ENCODE measurements at places on chromosomes 4 and X. TPM values are rescaled to one million over a fixed set of nuclear protein-coding genes. Genes with fewer than 3 reads are reported as not detected.
A peak's percentile ranks its signal among the peaks of the same experiment; 100 is the strongest.

The USP17L28 gene
- total RNA-seq, result not detected

GRCh38 chrX:119579414-119579813, 5.1 kb downstream of the UBE2A start:
- H3K27me3 ChIP-seq, result no peaks in the 10 kb centered on the region
- no peaks in the 10 kb centered on the region for H3K4me1 ChIP-seq
- no peak overlapping the region for H3K4me3 ChIP-seq
- no peak for DNase-seq
- H3K36me3 ChIP-seq, result peaks cover 3% of the 10 kb centered on the region

DNA sequence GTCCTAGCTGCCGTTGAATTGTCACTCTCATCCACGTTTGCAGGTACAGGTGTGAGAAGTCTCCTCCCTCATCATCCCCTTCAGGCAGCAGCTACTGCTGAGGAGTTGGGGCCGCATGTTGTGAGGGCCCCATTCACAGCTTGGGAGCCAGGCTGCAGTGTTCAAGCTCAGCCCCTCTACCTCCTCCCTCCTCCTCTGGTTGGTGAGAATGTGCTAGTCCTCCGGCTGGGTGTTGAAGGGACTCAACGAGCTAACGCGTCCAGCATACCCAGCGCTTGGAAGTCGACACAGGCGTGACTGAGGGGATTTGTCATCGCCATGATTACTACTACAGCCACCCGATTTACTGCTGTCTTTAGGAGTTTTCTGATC, 82.0 kb upstream of the PSAPL1 start:
- no peaks in the 10 kb centered on the region for H3K4me1 ChIP-seq
- H3K27ac ChIP-seq, result no peak overlapping the region
- no peak for DNase-seq
- no peak overlapping the region for H3K4me3 ChIP-seq

The FMR1NB gene
- total RNA-seq, result not detected

GRCh38 chrX:97806946-97807345, 923.2 kb downstream of the RPA4 start:
- H3K4me1 ChIP-seq, result no peaks in the 10 kb centered on the region
- no peak for DNase-seq
- H3K27ac ChIP-seq, result no peak overlapping the region
- no peaks in the 10 kb centered on the region for H3K36me3 ChIP-seq

DNA sequence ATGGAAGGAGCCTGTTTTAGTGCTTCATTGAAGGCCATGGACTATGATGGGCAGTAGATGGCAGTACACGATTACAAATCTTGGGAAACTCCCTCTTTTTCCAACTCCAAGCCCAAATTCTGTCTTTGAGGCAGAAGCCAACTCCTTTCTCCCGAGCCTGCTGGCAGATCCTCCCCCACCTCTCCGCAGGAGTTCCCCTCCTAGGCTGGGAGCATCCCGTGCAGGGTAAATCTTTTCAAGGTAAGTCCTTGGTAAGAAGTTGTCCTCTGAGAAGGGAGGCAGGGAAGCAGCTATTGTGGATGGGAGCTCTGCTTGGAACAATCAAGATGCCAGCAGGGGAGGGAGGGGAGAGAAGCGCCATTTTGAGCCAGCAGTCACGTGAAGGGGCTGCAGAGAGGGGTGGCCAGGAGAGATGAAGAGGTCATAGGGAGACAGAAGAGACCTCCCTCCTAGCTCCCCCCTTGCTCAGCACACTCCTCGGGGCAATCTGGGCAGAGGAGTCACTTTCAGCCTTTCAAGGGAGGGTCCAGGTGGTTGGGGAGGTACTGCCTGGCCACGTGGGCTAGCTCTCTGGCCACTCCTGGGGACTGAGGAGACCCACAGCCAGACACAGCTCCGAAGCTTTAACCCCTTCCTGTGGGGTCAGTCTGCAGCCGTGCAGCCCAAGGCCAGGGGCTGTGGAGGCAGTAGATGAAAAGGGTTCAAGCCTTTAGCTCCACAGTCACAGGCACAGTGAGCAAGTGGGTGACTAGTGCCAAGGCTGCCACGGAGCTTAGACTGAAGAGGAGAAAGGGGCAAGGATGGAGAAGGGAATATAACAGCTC, 9.6 kb downstream of the CC2D2A start:
- H3K36me3 ChIP-seq, result peaks cover 23% of the 10 kb centered on the region
- DNase-seq, result peak; percentile 88
- H3K27me3 ChIP-seq, result no peaks in the 10 kb centered on the region

- H3K36me3 ChIP-seq, result no peaks in the 10 kb centered on the region
- no peaks in the 10 kb centered on the region for H3K27me3 ChIP-seq
- DNase-seq, result no peak
- H3K4me1 ChIP-seq, result no peaks in the 10 kb centered on the region
- H3K27ac ChIP-seq, result no peak overlapping the region
- H3K4me3 ChIP-seq, result no peak overlapping the region
Observed at GRCh38 chrX:122094611-122095010, 1047.2 kb downstream of the GLUD2 start.

DNA sequence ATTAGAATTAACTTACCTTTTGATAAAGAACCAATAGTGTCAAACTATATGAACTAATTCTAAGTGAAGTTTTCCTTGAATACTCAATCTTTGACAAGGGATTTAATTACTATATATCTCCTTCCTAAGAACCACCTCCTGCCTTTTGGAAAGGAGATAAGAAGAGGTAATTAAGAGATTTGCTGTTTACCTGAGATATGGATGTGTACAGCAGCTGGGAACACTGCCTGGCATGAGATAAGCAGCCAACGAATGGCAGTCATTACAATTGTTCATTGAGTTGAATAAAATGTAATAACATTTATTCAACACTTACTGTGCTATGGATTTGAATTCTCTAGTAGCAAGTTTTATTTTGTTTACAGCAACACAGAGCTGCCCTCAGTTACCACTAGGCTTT, 407.1 kb downstream of the SPOCK3 start:
- H3K27me3 ChIP-seq, result no peaks in the 10 kb centered on the region
- H3K4me1 ChIP-seq, result no peaks in the 10 kb centered on the region
- no peak for DNase-seq
- H3K4me3 ChIP-seq, result no peak overlapping the region
- H3K36me3 ChIP-seq, result no peaks in the 10 kb centered on the region
- no peak overlapping the region for H3K27ac ChIP-seq

DNA sequence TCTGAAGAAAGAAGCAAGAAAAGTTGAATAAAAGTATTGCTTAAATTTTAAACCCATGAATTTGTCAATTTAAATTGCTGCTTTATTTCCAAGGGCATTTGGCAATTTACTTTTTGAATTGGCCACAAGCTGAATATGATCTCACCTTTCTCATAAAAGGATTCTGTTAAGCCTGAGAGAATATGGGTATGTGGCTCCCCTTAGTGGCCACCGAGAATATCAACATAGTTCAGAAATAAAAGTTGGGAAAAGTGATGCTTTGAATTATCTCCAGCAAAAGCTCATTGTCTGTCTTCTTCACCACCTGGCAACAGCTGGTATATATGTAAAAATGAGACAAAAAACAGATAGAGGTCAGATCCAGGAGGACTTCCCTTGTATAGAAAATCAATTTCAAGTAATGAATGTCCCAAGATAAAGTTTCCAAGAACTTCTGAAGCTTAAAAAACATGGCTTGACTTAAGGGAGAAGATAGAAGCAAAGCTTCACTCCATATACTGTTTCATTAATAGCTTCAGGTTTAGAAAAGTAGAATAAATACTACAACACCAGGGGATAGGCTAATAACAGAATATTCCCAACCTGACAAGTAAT, 290.7 kb upstream of the FAM241A start:
- H3K27me3 ChIP-seq, result peaks cover 9% of the 10 kb centered on the region
- H3K4me1 ChIP-seq, result no peaks in the 10 kb centered on the region
- DNase-seq, result no peak
- no peak overlapping the region for H3K27ac ChIP-seq
- H3K36me3 ChIP-seq, result no peaks in the 10 kb centered on the region

The PSMD10 gene
- total RNA-seq, result 80.1 TPM

The FOXR2 gene
- total RNA-seq, result not detected

DNA sequence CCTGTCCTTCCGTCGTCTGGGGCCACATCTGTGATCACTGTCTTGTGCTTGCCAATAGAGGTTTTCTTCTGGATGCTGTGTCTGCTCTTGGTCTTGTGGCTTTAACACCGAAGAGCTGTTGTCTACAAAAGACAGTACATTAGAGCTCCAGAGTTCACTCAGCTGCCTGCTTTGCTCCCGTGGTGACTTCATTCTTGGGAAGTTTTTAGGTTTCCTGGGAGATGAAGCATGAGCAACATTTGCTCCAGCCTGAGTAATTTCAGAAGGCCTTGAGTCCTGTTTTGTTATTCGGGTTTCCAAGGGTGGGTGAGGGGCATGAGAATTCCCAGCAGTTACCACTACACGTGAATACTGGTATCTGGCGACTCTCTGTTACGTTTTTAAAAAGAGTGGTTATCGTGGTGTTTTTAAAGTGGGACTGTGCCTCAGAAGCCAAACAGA, 189.2 kb downstream of the SHROOM3 start:
- no peaks in the 10 kb centered on the region for H3K36me3 ChIP-seq
- H3K27ac ChIP-seq, result peak overlapping the region; percentile 94
- no peak for DNase-seq
- H3K4me3 ChIP-seq, result no peak overlapping the region
- H3K27me3 ChIP-seq, result no peaks in the 10 kb centered on the region

DNA sequence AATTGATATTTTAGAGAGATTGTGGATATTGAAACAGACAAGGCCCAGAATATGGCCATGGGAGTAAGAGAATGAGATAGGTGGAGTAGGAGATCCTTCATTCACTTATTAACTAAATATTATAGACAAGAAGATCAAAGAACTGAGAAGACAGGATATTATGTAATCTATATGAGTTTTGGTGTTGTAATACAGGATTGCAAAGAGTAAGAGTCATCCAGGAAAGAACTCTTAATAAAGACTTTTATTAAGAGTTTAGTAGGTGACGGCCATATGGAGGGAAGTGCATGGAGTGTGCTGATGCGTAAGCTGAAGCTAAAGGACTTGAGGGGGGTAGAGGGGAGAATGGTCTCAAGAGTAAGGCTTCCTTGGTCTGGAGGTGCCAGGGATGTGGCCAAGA, 153.7 kb downstream of the VEGFC start:
- no peaks in the 10 kb centered on the region for H3K36me3 ChIP-seq
- DNase-seq, result no peak
- H3K4me1 ChIP-seq, result no peaks in the 10 kb centered on the region

DNA sequence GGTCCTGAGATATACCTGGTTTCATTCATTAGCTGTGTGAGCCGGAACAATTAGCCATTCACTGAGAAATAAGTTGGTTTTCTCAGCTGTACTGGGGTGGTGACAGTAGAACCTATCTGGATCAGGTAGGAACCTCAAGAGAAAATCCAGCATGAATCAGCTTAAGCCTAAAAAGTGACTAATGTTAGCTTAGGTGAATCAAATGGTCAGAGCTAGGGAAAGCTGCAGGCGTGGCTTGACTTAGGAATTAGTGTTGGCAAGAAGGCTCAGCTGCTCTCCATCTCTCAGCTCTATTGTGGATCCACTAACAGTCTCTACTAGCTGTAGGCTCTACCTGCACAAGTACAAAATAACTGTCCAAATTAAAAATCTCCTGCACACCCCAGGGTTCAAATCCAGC, 1025.5 kb downstream of the RAB28 start:
- H3K4me1 ChIP-seq, result no peaks in the 10 kb centered on the region
- H3K27ac ChIP-seq, result no peak overlapping the region
- no peak overlapping the region for H3K4me3 ChIP-seq
- H3K36me3 ChIP-seq, result no peaks in the 10 kb centered on the region
- H3K27me3 ChIP-seq, result no peaks in the 10 kb centered on the region

GRCh38 chrX:43328358-43328946, 327.6 kb upstream of the MAOA start:
- no peaks in the 10 kb centered on the region for H3K4me1 ChIP-seq
- H3K36me3 ChIP-seq, result no peaks in the 10 kb centered on the region
- no peak for DNase-seq
- H3K27ac ChIP-seq, result no peak overlapping the region
- H3K27me3 ChIP-seq, result no peaks in the 10 kb centered on the region
- H3K4me3 ChIP-seq, result no peak overlapping the region

GRCh38 chr4:123325241-123325681, 71.3 kb upstream of the SPRY1 start:
- H3K27ac ChIP-seq, result no peak overlapping the region
- no peaks in the 10 kb centered on the region for H3K27me3 ChIP-seq
- peaks cover 11% of the 10 kb centered on the region for H3K4me1 ChIP-seq
- no peak for DNase-seq

- DNase-seq, result no peak
- peaks cover 5% of the 10 kb centered on the region for H3K4me1 ChIP-seq
- no peaks in the 10 kb centered on the region for H3K36me3 ChIP-seq
Observed at GRCh38 chr4:89496851-89497250, 189.3 kb upstream of the GPRIN3 start.

The TMEM156 gene
- total RNA-seq, result not detected

GRCh38 chr4:155640751-155641150, 25.9 kb upstream of the GUCY1A1 start:
- H3K27me3 ChIP-seq, result peaks cover 3% of the 10 kb centered on the region
- no peaks in the 10 kb centered on the region for H3K36me3 ChIP-seq
- no peak overlapping the region for H3K27ac ChIP-seq
- no peak overlapping the region for H3K4me3 ChIP-seq

DNA sequence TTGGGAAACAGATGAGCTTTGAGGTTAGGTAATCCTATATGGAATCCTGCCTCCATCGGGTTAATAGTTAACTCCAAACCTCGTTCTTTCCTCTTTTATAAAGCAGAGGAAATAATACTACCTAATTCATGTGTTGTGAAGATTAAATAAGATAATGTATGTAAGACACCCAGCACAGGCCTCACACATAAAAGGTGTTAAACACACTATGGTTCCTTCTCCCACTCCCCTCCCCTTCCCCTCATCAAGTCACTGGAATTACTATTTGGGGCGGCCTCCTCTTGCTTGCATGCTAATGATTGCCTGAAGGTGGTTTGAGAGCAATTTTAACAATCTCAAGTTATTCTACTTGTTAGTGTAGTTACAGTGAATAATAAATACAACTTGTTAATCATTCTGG, 404.4 kb upstream of the RASGEF1B start:
- no peak overlapping the region for H3K27ac ChIP-seq
- no peaks in the 10 kb centered on the region for H3K4me1 ChIP-seq
- H3K4me3 ChIP-seq, result no peak overlapping the region
- H3K36me3 ChIP-seq, result no peaks in the 10 kb centered on the region
- no peaks in the 10 kb centered on the region for H3K27me3 ChIP-seq

The ITGB1BP2 gene
- total RNA-seq, result 2.1 TPM

The CHST7 gene
- 14.8 TPM for total RNA-seq

- no peak overlapping the region for H3K4me3 ChIP-seq
- peak overlapping the region; percentile 61 for H3K27ac ChIP-seq
- H3K36me3 ChIP-seq, result peaks cover 4% of the 10 kb centered on the region
- H3K4me1 ChIP-seq, result peaks cover 49% of the 10 kb centered on the region
- H3K27me3 ChIP-seq, result no peaks in the 10 kb centered on the region
Observed at GRCh38 chrX:21885568-21885967, 29.8 kb downstream of the YY2 start.

The ADH1C gene
- total RNA-seq, result not detected

GRCh38 chrX:150364347-150365050, 1.4 kb downstream of the MAMLD1 start:
- peak overlapping the region; percentile 73 for H3K4me3 ChIP-seq
- no peaks in the 10 kb centered on the region for H3K27me3 ChIP-seq
- H3K36me3 ChIP-seq, result no peaks in the 10 kb centered on the region
- H3K27ac ChIP-seq, result peak overlapping the region; percentile 41
- no peak for DNase-seq
- H3K4me1 ChIP-seq, result peaks cover 13% of the 10 kb centered on the region

All from osteocyte (in vitro differentiated cells).